ENCODE measurements at places on chromosomes 16 and 17.

- no peak for DNase-seq
Measured at GRCh38 chr17:4074831-4075495, 67.9 kb downstream of the ZZEF1 start.

DNA sequence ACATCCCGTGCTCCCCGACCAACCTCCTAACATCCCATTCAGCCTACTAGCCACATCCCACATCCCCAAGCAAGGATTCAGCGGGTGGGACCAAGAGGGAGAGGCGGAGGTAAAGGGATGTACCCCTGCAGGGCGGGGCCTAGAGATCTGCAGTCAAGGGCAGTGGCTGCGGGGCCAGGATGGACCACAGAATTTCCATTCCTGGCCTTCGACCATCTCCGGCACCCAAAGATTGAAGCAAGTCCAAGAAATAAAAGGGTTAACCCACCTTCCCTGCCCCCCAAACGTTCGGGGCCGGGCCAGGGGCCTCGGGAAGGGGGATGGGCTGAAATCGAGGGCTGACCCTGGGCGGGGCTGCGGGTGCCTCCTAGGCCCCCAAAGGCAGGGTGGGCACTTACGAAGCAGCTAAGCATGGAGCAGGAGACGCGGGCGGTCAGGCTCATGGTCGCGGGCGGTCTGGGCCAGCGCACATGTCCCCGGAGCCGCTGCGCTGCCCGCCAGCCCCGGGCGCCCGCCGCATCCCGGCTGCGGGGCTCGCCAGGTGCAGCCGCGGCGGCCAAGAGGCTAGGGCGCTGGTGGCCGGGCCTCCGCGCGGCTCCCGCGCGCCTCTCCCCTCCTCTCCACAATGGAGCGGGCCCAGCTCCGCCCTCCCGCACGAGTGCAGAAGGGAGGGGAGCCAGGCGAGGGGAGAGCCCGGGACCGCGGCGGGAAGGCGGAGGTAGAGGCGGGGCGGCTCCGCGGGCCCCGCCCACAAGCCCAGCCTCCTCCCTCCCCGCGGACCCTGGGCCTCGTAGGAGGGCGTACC is at the start of gene MTMR4:
MTMR4 (minus strand) TSS at position 674 of the 805 bp plus-strand sequence; CDS start at position 443, 231 bp downstream.
- peak; percentile 68 for DNase-seq

- no peak for DNase-seq
Measured at GRCh38 chr17:42210046-42210445, 15.8 kb upstream of the GHDC start.

- no peak for DNase-seq
Measured at GRCh38 chr16:57264381-57264780, 19.3 kb downstream of the ARL2BP start.

DNA sequence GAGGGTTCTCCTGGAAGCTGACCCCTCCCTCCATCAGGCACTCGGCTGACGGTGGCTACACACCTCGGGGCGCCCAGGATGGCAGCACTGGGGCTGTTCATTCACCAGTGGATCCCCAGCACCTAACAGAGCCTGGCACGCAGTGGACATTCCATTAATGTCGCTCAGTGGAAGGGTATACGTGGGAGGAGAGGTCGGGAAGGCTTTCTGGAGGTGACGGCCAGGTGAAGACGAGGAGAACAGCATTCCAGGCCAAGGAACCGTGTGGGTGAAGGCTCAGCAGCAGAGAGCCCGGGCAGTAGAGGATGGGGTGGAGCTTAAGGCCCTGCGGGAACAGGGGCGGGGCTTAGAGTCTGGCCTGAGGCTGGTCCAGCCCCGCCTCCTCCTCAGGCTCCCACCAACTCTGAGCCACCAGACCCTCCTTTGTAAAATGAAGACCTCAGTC is 2.5 kb upstream of the HS3ST6 start:
- DNase-seq, result no peak

- no peak for DNase-seq
Measured at GRCh38 chr16:78984324-78984723, 616.2 kb downstream of the MAF start.

Data from stimulated activated CD8-positive, alpha-beta memory T cell treated with anti-CD3 and anti-CD28 coated beads, Interleukin-7, amount 100 ng/mL, for 4 hours (primary cell).